ENCODE measurements at places on chromosomes 16 and 17. TPM values are rescaled to one million over a fixed set of nuclear protein-coding genes. Genes with fewer than 3 reads are reported as not detected.

Gene ASPA
- total RNA-seq: not detected

Gene HBA1
- not detected for total RNA-seq

Gene ODAD4
- not detected for total RNA-seq

Gene KCNH4
- total RNA-seq: 0.15 TPM

Gene TNFSF12
- 16.8 TPM for total RNA-seq

Gene CD68
- total RNA-seq: 28.8 TPM

Gene SLC5A10
- total RNA-seq: not detected

Gene SOST
- not detected for total RNA-seq

Gene PLLP
- 2.1 TPM for total RNA-seq

Gene FLOT2
- 108 TPM for total RNA-seq

Gene VWA3A
- total RNA-seq: not detected

Gene NEUROD2
- total RNA-seq: not detected

Gene C17orf67
- 3.3 TPM for total RNA-seq

Gene SSTR5
- total RNA-seq: not detected

Gene SMIM22
- total RNA-seq: not detected

Gene CACNG3
- total RNA-seq: not detected

Gene CFAP97D1
- total RNA-seq: not detected

Gene CLEC16A
- 16.7 TPM for total RNA-seq
